Stimulated activated CD8-positive, alpha-beta memory T cell treated with anti-CD3 and anti-CD28 coated beads, Interleukin-12 subunit alpha, Interleukin-12 subunit beta, amount 100 ng/mL, for 4 hours (primary cell): ENCODE measurements at places on chromosomes 2 and 18.

- DNase-seq, result no peak
Observed at GRCh38 chr2:196075196-196075595, 6.6 kb upstream of the DNAH7 start.

GRCh38 chr2:217125014-217125413 is 265.1 kb upstream of the TNP1 start:
- DNase-seq, result no peak

- DNase-seq, result no peak
Observed at GRCh38 chr18:8868779-8869415, 163.5 kb downstream of the MTCL1 start.

- DNase-seq, result no peak
Observed at GRCh38 chr2:1796232-1796930, 52.1 kb upstream of the PXDN start.

DNA sequence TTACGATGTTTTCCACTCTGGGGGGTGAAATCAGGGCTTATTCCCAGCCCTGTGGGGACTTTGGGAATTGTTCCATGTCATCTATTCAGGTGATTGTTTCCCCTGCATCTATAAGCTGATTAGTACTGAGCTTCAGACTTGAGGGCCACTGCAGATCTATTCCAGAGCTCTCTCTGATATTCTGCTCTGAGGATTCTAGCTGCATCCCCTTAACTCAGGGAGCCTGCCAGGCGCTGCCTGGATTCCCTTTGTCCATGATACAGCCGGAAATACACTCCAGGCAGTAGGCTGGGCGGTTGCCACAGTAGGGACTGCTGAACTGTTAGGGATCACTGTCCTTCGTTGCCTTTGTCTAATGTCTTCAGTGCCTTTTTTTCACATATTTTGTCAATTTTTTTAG is 31.3 kb downstream of the PTRHD1 start:
- no peak for DNase-seq

GRCh38 chr2:33681364-33681757 is 82.3 kb upstream of the FAM98A start:
- DNase-seq, result no peak

DNA sequence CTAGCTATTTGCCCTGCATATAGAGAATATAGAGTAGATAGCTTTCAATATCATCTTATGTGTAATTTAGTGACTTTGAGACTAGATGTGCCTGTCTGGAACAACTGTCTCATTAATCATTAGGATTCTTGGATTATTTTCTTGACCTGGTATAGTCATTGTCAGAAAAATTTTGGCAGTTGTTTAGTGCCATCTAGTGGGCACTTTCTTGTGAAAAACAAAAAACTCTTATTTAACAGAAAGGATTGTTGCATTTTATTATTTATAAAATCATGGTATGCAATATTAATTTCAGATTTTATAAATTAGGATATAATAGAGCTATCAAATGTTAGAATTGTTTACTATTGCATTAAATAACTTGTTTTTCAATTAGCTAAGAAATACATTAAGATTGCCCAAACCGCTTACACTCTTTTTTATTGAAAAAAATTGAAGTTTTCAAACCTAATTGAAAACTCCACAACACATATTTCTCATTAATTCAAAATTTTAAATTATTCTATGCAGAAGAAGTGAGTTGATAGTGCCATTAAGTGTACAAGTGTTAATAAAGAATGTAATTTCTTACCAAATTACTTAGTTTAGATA is 80.3 kb downstream of the DYNAP start:
- DNase-seq, result no peak

DNA sequence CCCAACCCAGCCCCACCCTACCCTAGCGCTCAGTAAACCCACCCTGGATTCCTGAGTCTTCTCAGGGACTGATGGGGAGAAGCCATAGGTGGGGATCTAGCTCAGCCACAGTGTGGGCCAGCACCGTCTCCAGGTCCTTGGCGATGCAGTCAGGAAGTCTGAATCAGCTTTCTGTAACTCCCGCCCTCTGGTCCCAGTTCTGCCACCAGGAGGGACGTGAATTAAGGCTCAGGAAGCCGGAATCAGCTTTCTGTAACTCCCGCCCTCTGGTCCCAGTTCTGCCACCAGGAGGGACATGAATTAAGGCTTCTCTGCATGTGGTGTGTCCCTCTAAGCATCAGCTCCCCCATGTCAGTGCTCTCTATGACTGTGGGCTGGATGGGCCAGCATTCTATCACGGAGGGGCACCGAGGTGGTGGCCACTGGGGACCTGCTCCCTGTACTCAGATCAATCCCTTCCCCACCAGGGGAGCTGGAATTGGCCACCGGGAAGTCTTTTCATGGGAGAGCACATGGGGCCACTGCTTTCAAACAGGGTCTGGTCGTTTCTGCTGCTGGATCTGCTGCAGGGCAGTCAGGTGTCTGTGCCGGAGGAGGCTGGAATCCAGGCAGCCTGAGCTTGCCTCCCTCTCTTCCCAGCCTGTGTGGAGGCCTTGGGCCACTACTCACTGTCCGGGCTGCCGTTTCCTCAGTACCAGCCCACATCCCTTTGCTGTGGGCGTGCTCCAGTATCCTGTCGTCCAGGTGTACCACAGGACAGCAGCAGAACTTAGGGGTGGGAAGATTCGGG is 24.7 kb downstream of the ASB18 start:
- DNase-seq, result no peak

DNA sequence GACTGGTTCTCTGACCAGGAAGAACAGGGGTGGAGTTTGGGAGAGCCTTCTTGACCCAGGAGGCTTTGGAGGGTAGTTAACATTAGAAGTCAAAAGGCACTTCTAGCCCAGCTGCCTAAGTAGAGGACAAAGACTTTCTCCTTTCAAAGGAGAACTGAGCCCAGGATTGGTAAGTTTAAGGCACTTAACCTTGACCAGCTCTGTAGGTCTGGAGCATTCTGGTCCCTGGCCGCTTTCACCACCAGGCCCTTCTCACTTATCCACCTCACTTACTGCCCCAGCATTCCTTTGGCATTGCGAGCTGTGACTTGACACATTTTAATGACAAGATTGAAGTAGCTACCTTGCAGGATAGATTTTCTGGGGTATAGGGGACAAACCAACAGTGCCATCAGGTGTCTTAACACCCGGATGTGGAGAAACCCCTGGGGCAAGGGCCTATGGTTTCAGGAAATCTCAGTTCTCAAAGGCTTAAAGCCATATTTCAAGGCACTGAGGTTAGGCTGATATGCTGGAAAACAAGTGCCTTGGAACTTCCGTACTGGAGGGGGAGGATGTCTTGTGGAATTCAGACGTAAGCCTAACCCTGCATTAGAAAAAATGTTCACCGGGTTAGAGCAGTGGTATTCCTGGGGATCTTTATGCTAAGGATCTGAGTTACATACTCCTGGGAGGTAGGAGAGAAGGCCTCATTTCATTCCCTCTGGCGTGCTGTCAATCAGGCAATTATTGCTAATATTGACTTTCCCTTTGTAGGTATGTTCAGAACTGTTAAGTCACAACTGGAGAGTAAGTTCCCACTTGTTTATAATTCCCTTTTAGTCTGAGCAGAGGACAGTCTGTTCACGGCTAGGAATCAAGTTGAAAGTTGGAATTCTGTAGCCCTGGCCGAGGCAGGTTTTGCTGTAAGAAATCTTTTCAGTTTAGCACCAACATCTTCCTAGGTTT is 4.3 kb downstream of the C2orf68 start:
- DNase-seq, result no peak
